ENCODE measurements at places on chromosomes 2 and 18.

- DNase-seq = no peak
Observed at GRCh38 chr2:60764736-60765534, 8.9 kb downstream of the PAPOLG start.

DNA sequence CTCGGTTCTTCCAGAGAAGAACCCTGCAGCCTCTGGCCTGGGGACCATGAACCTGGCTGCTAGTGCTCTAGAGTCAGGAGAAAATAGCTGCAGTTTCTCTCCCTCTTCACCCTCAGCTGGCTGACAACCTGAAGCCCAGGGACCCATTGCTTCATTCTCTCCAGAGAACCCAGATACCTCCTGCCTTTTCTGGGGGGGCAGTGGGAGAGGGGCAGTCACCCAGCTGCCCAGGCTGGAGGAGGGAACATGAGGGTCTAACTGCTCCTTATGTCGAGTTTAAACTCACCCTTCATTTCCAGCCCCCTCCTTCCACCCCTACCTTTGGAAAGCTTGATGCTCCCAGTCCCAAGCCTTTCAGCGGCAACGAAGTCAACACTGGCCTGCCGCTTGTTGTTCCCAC is 7.6 kb upstream of the ZFAND2B start:
- DNase-seq = no peak

- no peak for DNase-seq
Observed at GRCh38 chr2:85564144-85564563, 2.9 kb upstream of the GGCX start.

- no peak for DNase-seq
Observed at GRCh38 chr18:44497311-44497710, 183.4 kb upstream of the SETBP1 start.

- no peak for DNase-seq
Observed at GRCh38 chr2:33289961-33290360, 186.5 kb upstream of the RASGRP3 start.

- no peak for DNase-seq
Observed at GRCh38 chr18:77677536-77677935, 427.9 kb downstream of the GALR1 start.

DNA sequence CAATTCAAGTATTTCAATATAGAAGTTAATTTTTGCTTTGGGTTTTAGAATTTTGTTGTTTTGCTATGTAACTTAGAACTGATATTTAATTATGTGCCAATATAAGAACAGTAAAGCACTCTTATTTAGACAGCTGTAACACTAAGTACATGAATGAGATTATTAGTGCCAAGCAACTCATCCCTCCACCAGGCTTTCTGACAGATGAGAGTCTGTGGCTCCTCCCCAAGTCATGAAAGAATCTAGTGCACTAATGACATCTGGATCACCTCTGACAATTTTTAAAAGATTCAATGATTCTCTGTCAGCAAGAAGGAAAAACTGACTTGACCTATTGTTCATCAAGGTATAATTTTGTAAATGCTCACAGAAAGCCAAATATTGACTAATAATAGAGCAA is 67.8 kb downstream of the TMEFF2 start:
- no peak for DNase-seq

GRCh38 chr18:53153281-53153680 is 813.3 kb downstream of the DCC start:
- no peak for DNase-seq

- no peak for DNase-seq
Observed at GRCh38 chr18:1011349-1011748, 106.7 kb downstream of the ADCYAP1 start.

GRCh38 chr2:101802329-101802728 is 104.8 kb downstream of the MAP4K4 start:
- DNase-seq = no peak

GRCh38 chr2:11056614-11057013 is 98.7 kb upstream of the SLC66A3 start:
- DNase-seq = no peak

GRCh38 chr2:145757503-145758246 is 1237.8 kb upstream of the ZEB2 start:
- no peak for DNase-seq

DNA sequence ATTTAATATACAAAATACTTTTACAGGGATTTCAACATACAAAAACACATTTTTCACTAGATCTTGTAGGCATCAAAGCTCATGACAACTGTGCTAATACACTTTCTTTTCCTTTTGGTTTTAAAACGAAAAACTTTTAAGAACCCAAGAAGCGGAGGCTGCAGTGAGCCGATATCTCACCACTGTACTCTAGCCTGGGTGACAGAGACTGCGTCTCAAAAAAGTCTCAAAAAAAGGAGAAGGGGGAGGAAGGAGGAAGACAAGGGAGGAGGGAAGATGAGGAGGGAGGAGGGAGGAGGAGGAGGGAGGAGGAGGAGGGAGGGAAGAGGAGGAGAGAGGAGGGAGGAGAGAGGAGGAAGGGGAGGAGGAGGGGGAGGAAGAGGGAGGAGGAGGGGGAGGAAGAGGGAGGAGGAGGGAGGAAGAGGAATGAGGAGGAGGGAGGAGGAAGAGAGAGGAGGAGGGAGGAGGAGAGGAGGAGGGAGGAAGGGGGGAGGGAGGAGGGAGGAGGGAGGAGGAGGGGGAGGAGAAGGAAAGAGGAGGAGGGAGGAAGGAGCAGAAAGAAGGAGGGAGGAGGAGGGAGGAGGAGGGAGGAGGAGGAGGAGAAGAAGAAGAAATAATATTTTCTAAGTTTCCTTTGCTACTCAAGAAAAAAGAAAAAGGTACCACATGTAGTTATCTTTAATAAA is 13.8 kb downstream of the ROCK2 start:
- DNase-seq = no peak

DNA sequence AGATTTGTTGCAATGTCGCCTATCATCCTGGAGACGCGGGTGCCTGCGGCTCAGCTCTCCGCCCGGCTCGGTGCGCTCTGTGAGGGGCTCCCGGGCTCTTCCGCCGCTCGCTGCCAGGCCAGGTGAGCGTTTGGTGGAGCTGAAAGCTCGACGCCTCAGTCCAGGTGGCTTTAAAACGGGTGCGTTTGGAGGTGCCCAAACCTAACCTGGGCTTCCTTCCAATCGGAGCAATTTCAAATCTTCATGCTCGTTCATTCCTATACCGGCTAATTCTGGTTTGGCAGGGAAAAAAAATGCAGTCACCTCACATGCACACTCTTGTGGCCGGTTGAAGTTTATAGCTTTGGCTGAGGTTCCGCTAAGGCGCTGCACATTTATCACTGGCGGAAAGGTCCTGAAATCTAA is at the start of gene SLC16A14:
Gene SLC16A14, minus strand, starts transcription at position 274 of the 405 bp plus-strand sequence. CDS start 9,572 bp downstream, outside the sequence.
- DNase-seq = no peak

- DNase-seq = no peak
Observed at GRCh38 chr2:10591207-10591606, 98.6 kb downstream of the NOL10 start.

- DNase-seq = no peak
Observed at GRCh38 chr2:150466741-150467620, 20.5 kb downstream of the RND3 start.

DNA sequence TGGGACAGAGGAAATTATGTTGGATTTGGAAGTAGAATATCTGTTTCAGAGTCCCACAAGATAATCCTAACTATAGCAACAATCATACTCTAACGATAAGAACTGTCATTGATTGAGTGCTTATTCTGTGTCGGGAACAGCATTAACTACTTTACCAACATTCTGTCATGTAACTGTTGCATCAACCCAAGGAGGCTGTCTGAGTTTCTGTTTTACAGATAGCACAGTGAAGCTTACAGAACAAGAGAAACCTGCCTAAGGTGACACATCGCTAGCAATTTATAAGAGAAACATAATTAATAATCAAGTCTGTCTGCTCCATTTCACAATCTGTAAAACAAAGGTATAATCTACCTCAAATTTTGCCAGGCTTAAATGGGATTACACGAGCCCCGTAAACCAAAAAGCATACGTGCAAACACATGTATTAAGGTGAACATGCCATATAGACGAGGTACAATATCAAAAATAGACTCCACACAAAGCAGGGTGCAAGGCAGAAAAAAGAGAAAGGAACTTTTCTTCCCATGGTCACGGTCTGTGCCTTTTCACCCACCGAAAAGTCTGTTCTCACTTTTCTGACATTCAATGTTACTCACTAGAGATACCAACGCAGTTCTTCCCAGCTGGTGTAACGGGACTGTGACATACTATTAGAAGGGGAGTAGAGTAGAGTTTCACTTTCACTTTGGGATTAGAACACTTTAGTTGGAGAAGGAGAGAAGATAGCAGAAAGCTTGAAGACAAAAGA is 37.2 kb upstream of the SLC8A1 start:
- DNase-seq = no peak

GRCh38 chr2:157769856-157770255 is 106.3 kb downstream of the ACVR1 start:
- no peak for DNase-seq

- no peak for DNase-seq
Observed at GRCh38 chr2:19870792-19871191, 31.0 kb downstream of the TTC32 start.

GRCh38 chr2:227480528-227480927 is 8.6 kb downstream of the AGFG1 start:
- DNase-seq = no peak

- DNase-seq = no peak
Observed at GRCh38 chr2:220270481-220271070, 643.1 kb downstream of the SLC4A3 start.

- no peak for DNase-seq
Observed at GRCh38 chr2:236818281-236819045, 248.8 kb downstream of the ACKR3 start.

DNA sequence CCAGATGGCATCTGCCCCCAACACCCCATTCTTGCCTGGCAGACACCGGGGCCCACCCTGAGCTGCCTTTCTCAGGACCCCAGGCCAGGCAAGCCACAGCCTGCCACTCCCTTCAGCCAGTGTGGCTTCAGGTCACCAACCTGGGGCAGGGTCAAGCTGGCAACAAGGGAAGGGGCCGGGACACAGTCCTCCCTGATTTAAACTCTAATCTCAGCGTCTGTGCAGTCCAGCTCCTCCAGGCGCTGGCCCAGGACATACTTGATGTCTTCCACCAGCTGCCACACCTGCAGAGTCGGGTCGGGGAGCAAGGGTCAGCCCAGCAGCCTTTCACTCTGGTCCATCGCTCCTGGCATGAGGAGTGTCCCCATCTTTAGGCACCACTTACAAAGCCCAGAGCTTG is 29.0 kb upstream of the ALPP start:
- no peak for DNase-seq

- DNase-seq = no peak
Observed at GRCh38 chr2:161112908-161113307, 47.3 kb upstream of the TANK start.

DNA sequence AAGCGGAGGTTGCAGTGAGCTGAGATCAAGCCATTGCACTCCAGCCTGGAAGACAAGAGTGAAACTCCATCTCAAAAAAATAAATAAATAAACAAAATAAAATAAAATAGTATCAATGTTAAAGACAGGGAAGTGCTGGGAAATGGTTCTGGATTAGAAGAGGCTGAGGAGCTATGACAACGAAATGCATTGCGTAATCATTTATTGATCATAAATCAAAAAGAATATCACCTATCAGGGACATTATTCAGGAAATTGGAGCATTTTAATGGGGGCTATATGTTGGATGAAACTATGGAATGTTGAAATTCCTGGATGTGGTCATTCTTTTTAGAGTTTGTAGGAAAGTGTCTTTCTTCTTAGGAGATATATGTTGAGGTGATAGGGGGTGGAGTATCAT is 30.9 kb upstream of the MTA3 start:
- no peak for DNase-seq

DNA sequence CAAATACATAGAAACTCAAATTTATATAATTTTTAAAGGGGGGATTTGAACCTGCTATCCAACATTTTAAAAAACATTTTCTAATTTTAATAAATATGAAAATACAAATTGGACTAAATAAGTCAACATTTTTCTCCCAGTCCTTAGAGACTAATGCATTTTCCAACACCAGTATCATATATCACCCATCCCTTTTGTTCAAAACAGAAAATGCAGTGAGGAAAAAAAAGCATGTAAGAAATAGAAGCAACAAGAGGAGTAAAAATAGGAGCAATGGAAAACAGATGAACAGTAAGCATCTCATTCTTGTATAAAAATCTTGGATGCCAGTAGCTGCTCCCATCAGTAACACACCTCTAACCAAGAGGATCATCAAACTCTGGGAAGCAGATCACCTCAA is 25.5 kb downstream of the KLF7 start:
- DNase-seq = no peak

DNA sequence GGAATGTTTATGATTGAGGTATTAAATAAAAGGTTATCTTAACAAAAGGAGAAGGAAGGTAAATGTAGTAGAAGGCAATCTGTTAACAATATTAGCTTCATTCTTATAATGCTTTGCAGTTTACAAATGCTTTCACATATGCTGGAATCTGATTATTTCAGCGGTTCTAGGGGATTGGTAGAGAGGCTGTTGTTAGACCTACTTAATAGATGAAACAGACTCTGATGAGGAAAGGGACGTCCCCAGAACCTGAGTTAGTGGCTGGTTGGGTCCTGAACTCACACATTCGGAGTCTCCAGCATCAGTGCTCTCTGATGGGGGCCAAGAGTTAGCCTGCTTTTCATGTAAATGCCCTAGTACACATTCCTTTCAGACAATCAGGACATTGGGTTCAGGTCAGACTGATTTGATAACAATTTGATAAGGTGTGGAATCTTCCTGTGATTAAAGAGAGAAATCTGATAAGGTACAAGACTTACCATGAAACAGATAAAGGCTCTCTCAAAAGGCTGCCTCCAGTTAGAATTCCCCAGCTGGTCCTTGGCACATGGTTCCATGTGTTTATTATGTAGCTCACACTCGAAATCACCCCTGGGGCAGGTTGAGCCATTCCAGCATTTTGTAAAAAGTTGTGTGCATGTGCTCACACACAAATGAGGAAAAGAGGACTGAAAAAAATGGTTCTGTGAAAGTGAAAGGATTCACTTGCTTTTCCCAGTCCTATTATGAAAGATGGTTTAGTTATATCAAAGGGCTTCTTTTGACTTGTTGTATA is 103.1 kb downstream of the GPD2 start:
- DNase-seq = no peak

DNA sequence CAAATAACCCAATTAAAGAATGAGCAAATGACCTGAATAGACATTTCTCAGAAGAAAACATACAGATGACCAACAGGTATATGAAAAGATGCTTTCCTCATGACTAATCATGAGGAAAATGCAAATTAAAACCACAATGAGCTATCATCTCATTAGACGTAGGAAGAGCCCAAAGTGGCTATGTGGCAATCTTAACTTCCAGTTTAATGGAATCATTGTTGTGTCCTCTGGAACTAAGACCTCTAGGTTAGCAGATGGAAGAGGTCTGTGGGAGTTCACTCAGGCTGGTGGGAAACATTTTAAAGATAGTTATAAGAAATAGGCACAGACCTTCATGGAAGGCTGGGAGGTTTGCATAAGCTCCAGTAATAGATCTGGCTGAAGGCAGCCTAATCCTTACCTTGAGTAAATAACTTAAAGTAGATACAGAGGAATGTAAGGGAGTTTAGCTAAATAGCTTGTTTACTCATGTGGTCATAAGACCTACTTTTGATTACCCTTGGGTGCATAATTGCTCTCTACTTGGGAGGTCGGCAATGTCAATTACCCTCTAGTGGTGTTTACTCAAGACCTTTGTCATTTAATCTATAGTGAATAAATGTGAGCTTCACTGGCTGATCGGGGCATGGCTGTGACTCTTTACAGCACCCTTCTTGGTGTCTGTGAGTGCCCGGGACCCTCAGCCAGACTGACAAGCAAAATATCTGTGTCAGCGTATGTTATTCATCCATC is 119.0 kb downstream of the GULP1 start:
- DNase-seq = no peak
